Effector memory CD8-positive, alpha-beta T cell (primary cell): ENCODE measurements at places on chromosomes 1 and 21.

DNA sequence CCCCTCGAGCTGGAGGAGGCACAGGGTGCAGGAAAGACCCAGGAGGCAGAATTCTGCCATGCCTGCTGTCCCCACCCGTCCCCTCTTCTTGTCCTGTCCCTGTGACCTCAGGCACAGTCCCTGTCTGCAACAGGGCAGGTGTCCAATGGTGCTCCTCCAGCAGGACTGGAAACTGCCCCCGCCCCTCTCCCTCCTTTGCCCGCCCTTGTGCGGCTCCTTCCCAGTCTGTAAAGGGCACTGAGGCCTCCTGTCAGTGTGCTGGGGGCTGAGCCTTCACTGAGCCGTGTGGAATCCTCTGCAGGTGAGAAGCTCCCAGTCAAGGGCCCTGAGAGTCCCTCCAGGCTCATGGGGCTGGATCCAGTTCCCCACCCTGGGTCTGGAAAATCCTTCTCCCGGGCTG, 28.9 kb downstream of the PRDM16 start:
- H3K4me3 ChIP-seq, result no peak overlapping the region
- H3K27ac ChIP-seq, result no peak overlapping the region
- no peaks in the 10 kb centered on the region for H3K4me1 ChIP-seq
- peaks cover 5% of the 10 kb centered on the region for H3K27me3 ChIP-seq

DNA sequence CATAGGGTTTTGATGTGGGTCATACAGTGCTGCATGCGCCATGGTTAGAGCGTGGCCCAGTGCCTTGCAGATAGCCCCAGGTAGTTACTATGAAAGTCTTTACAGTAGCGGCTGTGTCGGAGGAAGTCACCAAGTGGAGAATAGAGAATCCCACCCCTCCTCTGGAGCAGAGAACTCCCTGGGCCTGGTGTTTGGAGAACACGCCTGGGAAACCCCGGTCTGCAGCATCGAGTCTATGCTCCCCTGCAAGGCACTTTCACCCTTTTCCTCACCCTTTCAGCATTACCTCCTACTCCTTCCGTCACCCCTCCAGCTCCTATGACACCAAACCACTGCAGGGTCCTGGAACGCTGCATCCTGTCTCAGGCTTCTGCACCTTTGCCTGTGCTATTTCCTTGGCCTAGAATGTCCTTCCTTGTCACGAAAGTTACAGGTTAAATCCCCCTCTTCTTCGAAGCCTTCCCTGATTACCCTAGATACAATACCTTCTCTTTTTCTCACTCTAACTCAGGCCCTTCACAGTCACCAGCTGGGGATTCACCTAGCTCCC, 2.7 kb upstream of the SLC1A7 start:
- H3K4me3 ChIP-seq, result no peak overlapping the region
- H3K27ac ChIP-seq, result peak overlapping the region; percentile 12
- no peaks in the 10 kb centered on the region for H3K27me3 ChIP-seq
- no peak for DNase-seq
- H3K4me1 ChIP-seq, result peaks cover 2% of the 10 kb centered on the region
- no peaks in the 10 kb centered on the region for H3K36me3 ChIP-seq

- H3K4me1 ChIP-seq, result no peaks in the 10 kb centered on the region
- H3K27ac ChIP-seq, result no peak overlapping the region
- H3K36me3 ChIP-seq, result no peaks in the 10 kb centered on the region
Observed at GRCh38 chr1:245462161-245462560, 307.4 kb downstream of the KIF26B start.

GRCh38 chr1:108045460-108045859, 80.5 kb upstream of the VAV3 start:
- peaks cover 19% of the 10 kb centered on the region for H3K27me3 ChIP-seq
- H3K36me3 ChIP-seq, result peaks cover 2% of the 10 kb centered on the region
- peaks cover 20% of the 10 kb centered on the region for H3K4me1 ChIP-seq
- DNase-seq, result no peak
- H3K4me3 ChIP-seq, result no peak overlapping the region

DNA sequence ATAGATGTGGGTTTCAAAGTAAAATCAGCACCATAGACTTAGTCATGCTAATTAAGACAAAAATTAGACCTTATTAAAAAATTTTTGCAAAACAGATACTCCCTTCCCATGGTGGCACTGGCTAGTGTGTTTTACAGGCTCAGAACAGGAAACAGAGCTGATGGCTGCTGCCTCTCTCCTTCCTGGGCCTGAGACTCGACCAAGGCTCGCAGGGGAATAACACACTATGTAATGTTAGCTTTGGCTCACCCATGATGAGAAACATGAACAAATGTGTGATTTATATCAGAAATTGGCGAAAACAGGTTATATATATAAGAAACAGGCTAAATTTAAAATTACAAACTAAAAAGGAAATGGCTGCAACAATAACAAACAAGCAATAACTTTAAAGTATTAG, 50.7 kb downstream of the ERG start:
- no peaks in the 10 kb centered on the region for H3K36me3 ChIP-seq
- H3K4me3 ChIP-seq, result no peak overlapping the region
- no peak overlapping the region for H3K27ac ChIP-seq
- no peaks in the 10 kb centered on the region for H3K27me3 ChIP-seq
- no peaks in the 10 kb centered on the region for H3K4me1 ChIP-seq

GRCh38 chr1:16183179-16183578, 27.3 kb upstream of the EPHA2 start:
- DNase-seq, result no peak
- no peaks in the 10 kb centered on the region for H3K4me1 ChIP-seq
- H3K27me3 ChIP-seq, result no peaks in the 10 kb centered on the region

DNA sequence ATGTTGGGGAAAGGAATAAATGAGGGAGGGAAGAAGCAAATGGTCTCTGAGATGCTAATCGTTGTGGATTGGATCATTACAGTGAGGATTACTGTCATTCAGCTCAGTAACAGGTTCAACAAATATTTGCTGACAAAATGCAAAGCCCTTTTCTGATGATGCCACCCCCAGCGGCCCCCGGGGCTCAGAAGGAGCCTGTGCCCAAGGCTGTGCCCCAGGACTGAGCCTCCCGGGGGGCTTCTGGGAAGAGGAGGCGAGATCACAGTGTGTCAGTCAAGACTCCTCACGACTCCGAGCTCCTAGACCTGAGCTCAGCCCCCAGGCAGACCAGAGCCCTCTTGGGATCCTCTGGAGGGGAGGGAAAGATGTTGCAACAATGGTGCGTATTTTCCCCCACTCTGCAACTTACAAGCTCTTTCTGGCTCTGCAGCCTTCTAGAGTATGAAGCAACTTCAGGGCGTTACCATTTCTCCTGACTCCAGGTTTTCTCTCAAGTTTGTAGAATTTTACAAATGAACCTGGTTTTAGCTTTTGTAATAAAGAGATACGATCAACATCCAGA, 20.8 kb downstream of the EPHA8 start:
- H3K4me1 ChIP-seq, result no peaks in the 10 kb centered on the region
- no peak overlapping the region for H3K4me3 ChIP-seq
- DNase-seq, result no peak
- no peak overlapping the region for H3K27ac ChIP-seq

DNA sequence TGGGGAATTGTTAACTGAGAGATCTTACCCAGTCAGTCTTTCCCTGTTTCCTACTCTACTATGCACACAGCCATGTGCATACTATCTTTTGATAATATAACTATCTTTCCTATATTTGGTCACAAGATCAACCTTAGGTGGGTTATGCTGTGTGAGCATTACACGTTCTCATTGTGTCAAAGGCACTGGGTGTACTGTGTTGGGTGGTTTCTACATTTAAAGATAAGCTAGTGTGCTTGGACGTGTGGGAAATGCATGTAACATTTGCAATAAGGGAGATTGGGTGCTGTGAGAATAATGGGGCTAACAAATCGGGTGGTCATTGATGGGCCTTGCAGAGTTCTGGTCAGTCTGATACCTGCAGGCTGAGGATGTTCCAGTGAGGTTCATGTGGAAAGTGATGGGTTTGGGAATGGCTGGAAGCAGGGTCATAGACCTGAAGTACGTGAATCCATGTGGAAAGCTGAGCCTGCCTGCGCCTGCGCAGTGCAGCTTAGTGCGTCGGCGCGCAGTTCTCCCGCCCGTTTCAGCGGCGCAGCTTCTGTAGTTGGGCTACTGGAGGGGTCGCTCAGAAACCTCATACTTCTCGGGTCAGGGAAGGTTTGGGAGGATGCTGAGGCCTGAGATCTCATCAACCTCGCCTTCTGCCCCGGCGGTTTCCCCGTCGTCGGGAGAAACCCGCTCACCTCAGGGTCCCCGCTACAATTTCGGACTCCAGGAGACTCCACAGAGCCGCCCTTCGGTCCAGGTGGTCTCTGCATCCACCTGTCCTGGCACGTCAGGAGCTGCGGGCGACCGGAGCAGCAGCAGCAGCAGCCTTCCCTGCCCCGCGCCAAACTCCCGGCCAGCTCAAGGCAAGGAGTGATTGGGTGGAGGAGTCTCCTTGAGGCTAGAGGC, at the start of gene MSH4:
Gene MSH4 (plus strand): TSS at position 507 of the 897 bp plus-strand sequence. CDS start 104 bp downstream, at position 611.
- peak within 1 kb of the TSS; percentile 9 for H3K4me3 ChIP-seq
- H3K36me3 ChIP-seq, result peaks cover 61% of the 10 kb centered on the region
- no peak for DNase-seq
- H3K27me3 ChIP-seq, result no peaks in the 10 kb centered on the region
- H3K4me1 ChIP-seq, result peaks cover 9% of the 10 kb centered on the region

DNA sequence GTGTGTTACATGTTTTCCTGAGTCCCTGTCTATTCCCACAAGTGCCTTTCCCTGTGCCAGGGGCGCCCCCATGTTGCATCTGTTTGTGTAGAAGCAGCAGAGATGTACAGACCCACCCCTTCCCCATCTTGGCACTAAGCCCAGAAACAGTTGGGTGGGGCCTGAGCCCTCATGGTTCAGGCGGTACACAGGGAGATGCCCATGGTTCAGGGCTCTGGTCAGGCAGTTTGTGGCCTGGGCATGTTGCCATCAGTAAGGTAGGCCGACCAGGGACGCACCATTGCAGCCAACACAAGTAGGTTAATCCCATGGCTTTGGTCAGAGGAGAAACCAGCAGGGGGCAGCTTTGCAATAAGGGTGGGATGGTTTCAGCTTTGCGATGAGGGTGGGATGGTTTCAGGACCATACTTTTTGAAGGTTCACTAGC, 914 bp upstream of the ADGRB2 start:
- no peak overlapping the region for H3K4me3 ChIP-seq
- DNase-seq, result no peak
- no peak overlapping the region for H3K27ac ChIP-seq
- no peaks in the 10 kb centered on the region for H3K36me3 ChIP-seq
- peaks cover 24% of the 10 kb centered on the region for H3K4me1 ChIP-seq
- H3K27me3 ChIP-seq, result no peaks in the 10 kb centered on the region

GRCh38 chr1:239387304-239388158, 1.2 kb downstream of the CHRM3 start:
- DNase-seq, result no peak
- H3K4me1 ChIP-seq, result peaks cover 7% of the 10 kb centered on the region
- no peaks in the 10 kb centered on the region for H3K36me3 ChIP-seq
- peak overlapping the region; percentile 14 for H3K4me3 ChIP-seq
- peaks cover 67% of the 10 kb centered on the region for H3K27me3 ChIP-seq

GRCh38 chr1:27428316-27429028, 36.0 kb downstream of the GPR3 start:
- H3K4me3 ChIP-seq, result no peak overlapping the region
- H3K27me3 ChIP-seq, result no peaks in the 10 kb centered on the region
- peaks cover 34% of the 10 kb centered on the region for H3K36me3 ChIP-seq
- no peak for DNase-seq
- peak overlapping the region; percentile 66 for H3K27ac ChIP-seq

- H3K27me3 ChIP-seq, result no peaks in the 10 kb centered on the region
- H3K27ac ChIP-seq, result no peak overlapping the region
- no peak overlapping the region for H3K4me3 ChIP-seq
- DNase-seq, result no peak
- H3K4me1 ChIP-seq, result no peaks in the 10 kb centered on the region
Observed at GRCh38 chr1:109927911-109928321, 17.3 kb downstream of the CSF1 start.

- no peaks in the 10 kb centered on the region for H3K36me3 ChIP-seq
- peak; percentile 18 for DNase-seq
- no peaks in the 10 kb centered on the region for H3K27me3 ChIP-seq
Observed at GRCh38 chr1:52551507-52552235, 1.2 kb downstream of the TUT4 start.

DNA sequence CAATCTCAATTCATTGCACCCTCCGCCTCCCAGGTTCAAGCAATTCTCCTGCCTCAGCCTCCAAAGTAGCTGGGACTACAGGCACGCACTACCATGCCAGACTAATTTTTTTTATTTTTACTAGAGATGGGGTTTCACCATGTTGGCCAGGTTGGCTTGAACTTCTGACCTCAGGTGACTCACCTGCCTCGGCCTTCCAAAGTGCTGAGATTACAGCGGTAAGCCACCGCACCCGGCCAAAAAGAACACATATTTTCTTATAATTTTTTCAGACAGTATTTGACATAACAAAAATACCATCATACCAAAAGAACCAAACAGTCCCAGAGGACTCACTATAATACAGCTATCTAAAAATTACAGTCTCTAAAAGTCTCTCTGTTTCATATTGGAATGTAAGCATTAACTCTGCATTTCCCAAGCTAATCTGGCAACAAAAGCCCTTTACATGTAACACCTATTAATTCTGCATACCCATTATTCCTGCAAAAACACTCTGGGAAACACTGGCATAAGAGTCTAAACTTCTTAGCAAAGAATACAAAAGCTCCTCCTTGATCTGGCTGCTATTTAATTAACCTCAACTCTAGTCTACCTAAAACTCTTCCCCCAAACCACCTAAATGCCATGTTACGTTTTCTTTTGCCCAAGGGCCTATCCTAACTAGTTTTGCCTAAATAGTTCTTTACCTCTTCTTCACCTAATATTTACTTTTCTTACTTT, 26.9 kb downstream of the WDR26 start:
- peaks cover 14% of the 10 kb centered on the region for H3K4me1 ChIP-seq
- H3K36me3 ChIP-seq, result peaks cover 90% of the 10 kb centered on the region
- H3K27ac ChIP-seq, result no peak overlapping the region
- no peak overlapping the region for H3K4me3 ChIP-seq
- DNase-seq, result no peak
- no peaks in the 10 kb centered on the region for H3K27me3 ChIP-seq

GRCh38 chr1:226635456-226635941, 86.9 kb downstream of the STUM start:
- peak overlapping the region; percentile 72 for H3K4me3 ChIP-seq
- H3K4me1 ChIP-seq, result peaks cover 22% of the 10 kb centered on the region
- no peak for DNase-seq
- H3K27ac ChIP-seq, result peak overlapping the region; percentile 85

GRCh38 chr1:108877348-108878159, 769 bp downstream of the GPSM2 start:
- DNase-seq, result no peak
- peak overlapping the region; percentile 92 for H3K4me3 ChIP-seq
- H3K36me3 ChIP-seq, result peaks cover 10% of the 10 kb centered on the region
- H3K4me1 ChIP-seq, result peaks cover 6% of the 10 kb centered on the region

- H3K36me3 ChIP-seq, result peaks cover 3% of the 10 kb centered on the region
- H3K4me3 ChIP-seq, result peak overlapping the region; percentile 56
- H3K27ac ChIP-seq, result peak overlapping the region; percentile 97
- H3K4me1 ChIP-seq, result peaks cover 61% of the 10 kb centered on the region
Observed at GRCh38 chr1:202200669-202201068, 7.1 kb downstream of the LGR6 start.
